ENCODE measurements at places on chromosomes 1 and 21.

DNA sequence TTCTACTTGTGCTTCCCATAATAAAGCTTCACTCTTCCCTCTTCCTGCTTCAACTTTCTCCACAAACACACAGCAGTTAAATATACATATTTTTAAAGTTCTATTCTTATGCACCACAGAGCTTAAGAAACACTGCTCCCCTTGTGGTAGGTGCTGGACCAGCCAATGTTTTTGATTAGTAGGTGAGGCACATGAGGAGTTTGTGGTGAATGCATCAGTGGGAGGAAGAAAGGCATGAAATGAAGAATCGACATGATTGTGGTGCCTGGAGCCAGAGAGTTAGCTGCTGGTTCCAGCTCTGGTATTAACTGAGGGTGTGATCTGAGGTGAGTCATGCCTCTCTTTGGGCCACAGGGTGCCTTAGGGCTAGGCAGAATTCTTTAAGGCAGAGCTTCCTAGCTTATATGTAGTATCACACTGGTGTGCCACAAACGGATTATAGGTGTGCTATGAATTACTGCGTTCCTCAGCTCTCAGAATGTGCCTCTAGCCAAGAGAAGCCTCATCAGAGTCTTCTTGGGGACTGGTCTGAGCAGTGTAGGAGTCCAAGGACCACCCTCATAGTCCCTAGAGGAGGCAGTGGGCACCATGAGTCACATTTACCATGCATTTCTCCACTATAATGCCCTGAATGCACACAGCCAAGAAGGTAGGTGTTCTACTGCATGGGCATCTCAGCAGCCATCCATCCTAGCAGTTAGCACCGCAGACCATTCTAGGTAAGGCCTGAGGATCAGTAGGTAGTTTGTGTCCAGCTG, 97.4 kb upstream of the SGIP1 start:
- peak; percentile 69 for DNase-seq

DNA sequence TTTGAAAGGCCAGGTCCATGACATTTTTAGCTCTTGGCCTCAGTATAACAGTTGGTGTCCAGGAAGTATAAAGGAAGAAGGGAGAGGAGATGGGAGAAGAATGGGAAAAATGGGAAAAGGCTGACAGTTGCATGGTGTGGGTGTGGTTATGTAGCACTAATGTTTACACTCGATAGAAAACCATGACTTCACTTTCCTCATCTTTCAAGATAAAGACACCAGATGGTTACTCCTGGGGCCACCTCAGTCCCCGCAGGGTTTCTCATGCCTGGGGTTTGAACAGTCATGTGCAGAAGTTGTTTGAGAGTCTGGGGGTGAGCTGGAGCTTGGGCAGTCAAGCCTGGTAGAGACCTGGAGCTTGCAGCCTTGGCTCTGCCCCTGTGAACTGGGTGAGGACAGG, 7.9 kb downstream of the PGBD2 start:
- DNase-seq = no peak

- peak; percentile 58 for DNase-seq
Observed at GRCh38 chr1:98662356-98662670, 792 bp downstream of the SNX7 start.

GRCh38 chr1:10969267-10969970, 43.0 kb upstream of the TARDBP start:
- no peak for DNase-seq

- peak; percentile 38 for DNase-seq
Observed at GRCh38 chr21:39319251-39319756, 5.9 kb upstream of the BRWD1 start.

GRCh38 chr1:153429266-153430165, 13.2 kb downstream of the S100A7A start:
- no peak for DNase-seq

DNA sequence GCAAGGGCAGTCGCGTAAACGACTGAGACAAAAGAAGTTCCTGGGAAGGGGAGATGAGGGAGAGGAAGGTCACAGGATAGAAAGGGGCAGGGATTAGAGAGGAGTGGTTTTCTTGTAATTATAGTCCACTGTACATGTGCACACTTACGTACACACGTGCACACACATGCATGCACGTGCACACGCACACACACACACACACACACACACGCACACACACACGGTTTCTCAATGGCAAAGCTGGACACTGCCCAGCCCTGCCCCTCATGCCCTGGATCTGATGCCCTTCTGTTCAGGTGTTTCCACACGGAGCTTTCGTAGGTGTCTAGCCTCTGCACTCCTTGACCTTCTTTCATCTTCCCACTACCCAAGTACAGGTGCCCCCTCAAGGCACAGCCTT, 3.9 kb downstream of the OR2B11 start:
- no peak for DNase-seq

DNA sequence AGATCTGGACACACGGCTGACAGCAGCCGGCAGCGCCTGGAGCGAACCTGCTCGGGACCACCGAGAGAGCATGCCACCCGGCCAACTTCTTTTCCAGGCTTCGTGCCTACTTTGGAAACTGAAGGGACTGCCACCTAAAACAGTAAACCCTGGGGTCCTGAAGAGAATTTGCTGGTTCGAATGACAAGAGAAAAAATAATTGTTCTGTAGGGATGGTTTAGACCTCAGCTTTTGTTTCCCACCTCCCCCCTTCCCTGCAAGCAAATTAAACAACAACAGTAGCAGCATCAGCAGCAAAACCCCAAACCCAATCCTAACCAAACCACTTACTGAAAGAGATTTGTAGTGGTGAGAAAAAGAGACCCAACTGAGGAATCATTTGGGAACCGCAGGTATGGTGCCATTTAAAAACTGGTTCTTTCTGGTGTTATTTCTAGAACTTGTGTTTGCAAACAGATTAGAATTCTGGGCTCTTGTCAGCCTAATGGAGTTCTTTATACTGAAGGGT, 105.6 kb downstream of the LEPR start:
- DNase-seq = no peak

DNA sequence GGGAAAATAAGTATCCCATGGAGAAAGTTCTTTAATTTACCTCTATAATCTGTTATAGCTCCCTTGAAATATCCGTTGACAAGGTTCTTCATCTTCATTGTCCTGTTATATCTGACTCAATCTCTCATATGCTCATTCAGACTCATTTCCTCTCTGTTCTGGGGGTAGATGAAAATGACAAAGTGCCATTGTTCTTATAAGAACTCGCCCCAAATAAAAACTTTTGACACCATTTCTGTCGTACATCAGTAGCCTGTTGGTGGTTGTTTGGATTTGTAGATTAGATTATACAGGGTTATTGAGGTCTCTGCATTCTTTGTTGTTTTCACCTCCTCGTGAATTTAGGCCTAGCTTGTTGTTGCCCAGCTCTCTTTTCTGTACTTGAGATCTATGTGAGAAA, 55.2 kb upstream of the IPO9 start:
- no peak for DNase-seq

GRCh38 chr1:8439015-8439702, 121.2 kb downstream of the SLC45A1 start:
- DNase-seq = peak; percentile 87

DNA sequence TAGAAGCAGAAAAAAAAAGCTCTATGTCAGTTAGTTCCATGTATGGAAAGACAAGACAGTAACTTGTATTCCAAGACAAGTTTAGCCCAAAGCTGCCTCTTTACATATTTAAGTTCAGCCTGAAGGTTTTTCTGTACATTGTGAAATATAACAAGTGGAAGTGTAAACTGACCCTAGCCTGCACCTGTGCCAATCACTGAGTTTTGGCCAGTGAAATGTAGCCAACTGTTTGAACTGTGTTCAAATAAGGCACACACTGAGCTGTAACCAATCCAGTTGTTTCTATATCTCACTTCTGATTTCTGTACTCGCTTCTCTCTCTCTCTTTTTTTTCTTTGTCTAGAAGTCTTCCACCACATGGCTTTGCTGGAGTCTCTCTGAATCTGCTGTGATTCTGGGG, 1227.1 kb downstream of the NCAM2 start:
- DNase-seq = no peak

- peak; percentile 94 for DNase-seq
Observed at GRCh38 chr1:1307923-1308755, at the start of the genes ACAP3 and PUSL1. TSS of gene ACAP3 (minus strand) at chr1:1307930. CDS start at chr1:1307815, 115 bp downstream. TSS of gene PUSL1 (plus strand) at chr1:1308597. CDS start at chr1:1308644, 47 bp downstream.

DNA sequence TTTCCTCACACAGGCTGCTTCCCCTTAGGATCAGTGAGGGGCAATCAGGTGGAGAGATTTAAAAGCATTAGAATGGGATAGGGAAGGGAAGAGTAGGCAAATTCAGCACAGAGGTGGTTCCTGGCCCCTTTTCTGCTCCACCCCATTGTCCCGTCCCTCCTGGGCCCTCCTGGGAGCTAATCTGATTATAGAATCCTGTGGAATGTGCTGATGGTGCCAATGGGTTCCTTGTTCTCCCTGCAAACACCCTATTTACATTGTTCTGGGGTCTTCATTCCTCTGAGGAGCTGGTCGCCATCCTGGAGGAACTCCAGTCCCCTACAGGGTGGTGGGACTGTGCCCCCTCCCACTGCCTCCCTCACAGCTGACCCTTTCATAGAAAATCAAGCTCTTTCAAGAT, 34.4 kb upstream of the LRP8 start:
- DNase-seq = no peak

DNA sequence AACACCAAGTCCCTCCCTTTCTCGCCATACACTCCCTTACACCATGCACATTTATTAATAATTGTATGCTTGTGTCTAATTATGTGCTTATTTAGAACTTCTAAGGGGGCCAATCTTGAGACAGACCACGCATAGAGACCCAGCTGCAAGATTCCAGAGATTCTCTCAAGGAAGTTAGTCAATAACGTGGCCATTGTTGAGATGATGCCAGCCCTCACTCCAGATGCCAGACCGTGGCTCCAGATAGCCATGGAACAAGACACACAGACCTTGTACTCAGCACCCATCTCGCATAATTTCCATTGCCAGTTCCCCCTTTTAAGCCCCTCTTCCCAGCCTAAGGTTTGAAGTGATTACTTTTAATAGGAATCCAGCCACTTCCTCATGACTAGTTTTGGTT, 62.4 kb downstream of the DIRAS3 start:
- DNase-seq = peak; percentile 44

DNA sequence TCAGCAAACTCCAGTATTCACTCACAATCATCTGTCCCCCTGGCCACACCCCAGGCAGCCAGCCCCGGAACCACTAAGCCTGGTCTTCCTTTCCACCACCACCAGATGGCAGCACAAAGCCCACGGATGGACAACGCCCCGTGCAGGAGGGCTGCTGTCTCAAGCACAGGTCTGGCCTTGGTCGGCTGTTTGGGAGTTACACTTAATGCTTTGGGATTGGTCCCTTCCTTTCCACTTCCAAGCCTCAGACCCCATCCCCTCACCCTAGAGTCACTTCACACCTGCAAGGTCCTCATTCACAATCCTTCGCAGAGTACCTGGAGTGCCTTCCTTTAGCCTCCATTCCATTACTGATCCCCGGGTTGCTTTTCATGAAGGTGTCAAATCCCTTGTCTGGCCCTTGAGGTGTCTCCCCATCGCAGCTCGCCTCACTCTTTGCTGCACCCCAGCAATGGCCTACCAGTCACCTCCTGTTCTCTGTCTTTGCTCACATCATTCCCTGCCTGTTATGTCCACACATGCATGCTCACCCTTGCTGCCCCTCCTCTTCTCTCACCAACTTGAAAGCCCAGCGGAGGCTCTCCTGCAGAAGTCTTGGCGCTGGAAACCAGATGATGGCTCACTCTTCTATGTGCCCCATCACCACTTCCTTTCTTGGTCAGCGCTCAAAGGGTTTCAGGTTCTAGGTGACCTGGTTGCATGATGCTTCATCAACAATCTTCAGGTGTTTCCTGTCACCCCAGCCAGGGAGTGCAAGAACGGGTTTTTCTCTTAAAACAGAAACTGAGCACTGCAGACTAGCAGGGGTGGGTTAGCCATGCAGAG, 24.9 kb upstream of the KCNA2 start:
- DNase-seq = peak; percentile 69

DNA sequence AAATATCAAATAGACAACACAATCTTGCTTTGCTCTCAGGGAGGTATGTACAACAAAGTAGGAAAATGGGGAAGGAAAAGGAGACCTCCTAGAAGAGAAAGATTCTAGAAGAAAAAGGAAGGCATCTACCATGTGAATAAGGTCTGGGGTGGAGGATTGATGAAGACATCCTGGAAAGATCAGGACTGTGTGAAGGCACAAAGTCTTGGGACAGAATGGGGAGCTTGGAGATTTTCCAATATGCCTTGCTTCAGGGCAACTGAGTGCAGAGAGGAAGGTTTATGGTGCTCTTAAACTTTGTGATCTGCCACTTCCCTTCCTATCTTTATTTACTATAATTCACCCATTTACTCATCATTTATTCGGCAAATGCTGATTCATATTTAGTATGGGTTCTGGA, 352.0 kb downstream of the PLPP3 start:
- no peak for DNase-seq

DNA sequence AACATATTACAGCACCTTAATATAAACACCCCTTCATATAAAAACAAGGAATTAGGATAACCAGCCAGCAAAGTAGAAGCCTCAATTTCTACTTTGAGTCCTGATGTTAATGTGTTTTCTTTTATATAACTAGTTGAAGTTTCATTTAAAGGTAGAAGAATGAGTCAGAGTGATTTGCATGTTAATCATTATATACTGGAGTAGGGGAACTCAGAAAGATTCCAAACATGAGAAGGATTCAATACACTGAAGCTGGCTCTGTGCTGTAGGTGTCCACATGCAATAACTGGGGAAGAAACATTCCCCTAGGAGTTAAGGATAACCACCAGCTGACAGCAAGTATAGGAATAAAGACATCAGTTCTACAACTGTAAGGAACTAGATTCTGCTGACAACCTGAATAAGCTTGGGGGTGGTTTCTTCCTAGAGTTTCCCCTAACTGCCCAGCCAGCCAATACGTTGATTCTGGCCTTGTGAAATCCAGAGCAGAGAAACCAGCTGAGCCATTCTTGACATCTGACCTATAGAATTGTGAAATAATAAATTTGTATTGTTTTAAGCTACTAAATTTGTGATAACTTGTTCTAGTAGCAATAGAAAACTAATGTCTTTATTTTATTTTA, 33.4 kb upstream of the RNPC3 start:
- DNase-seq = peak; percentile 31

- DNase-seq = no peak
Observed at GRCh38 chr1:201405484-201405831, 6.3 kb upstream of the LAD1 start.

GRCh38 chr1:31696242-31696641, 7.6 kb downstream of the COL16A1 start:
- no peak for DNase-seq

DNA sequence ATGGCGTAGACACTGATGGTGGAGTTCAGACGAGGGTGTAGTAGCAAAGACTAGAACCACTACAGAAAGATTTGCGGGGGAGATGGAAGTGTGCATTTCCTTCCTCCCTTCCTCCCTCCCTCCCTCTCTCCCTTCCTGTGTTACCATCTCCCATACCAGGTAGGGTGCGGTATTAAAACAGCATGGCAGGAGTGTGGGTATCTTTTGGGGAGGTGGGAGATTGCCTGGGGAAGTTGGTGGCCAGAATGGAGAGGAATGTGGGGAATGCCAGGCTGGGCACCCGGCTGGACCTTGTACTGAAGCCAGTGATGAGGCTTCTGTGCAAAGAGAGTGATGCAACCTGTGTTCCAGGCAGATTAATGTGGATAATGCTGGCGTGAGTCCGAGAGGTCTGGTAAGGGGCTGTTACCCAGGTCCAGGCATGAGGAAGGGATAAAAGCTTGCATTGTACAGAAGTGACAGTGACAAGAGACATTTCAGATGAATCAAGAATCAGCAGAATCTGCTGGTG, 30.3 kb upstream of the PPP2R5A start:
- peak; percentile 20 for DNase-seq

- no peak for DNase-seq
Observed at GRCh38 chr1:153827168-153827964, 52.2 kb downstream of the SLC27A3 start.

- DNase-seq = no peak
Observed at GRCh38 chr1:218613105-218613504, 268.0 kb downstream of the TGFB2 start.
